ENCODE measurements at places on chromosomes 1 and 21.

GRCh38 chr21:38950435-38951094 is 144.8 kb downstream of the ETS2 start:
- no peak for DNase-seq

DNA sequence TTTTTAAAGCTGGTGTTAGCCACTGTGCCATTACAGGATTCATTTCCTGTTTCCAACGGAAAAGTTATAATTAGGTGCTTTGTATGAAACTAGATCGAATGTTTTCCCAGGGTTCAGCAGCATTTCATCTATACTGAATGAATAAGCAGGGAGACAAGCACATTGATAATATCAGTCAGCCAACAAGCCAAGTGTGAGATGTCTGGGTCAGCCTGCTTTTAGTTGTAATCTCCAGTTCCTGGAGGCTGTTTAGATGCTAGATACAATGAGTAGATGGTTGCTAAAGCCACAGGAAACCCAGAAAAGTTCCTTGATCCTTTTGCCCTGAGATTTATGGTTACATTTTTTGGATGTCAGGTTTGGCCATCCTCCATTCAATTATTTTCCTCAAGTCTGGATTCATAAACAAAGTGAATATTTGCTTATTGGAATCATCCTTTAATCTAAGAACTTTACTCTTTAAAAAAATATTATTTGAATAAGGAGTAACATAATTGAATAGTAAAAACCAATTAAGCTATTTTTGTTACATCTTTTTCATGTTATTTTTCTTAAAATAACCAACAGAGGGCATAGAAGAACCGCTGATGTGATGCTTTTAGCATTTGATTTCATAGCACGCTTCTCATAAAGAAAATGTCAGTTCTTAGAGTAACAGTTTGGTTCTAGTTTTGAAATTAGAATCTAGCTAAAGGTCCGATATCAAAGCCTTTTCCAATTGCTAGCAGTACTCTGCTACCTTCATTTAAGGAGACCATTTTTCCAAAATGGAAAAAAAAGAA is 76.6 kb downstream of the HSPA13 start:
- peak; percentile 31 for DNase-seq

DNA sequence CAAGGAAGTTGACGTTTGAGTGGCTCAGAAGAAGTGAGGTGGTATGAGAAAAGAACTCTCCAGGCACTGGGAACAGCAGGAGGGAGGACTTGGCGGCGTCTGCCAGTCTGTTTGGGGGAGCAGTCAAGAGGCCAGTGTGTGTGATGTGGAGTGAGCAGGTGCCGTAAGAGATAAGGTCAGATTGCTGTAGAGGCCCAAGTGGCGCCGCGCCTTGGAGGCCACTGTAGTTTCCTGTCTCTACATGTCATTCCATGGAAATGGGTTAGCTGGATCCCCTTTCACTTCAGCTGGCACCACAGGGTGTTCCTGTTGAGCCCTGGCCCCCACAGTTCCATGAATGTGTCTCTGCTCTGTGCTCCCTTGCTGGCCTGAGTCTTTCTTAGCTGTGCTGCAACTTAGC is 35.5 kb upstream of the PTPRF start:
- DNase-seq: no peak

GRCh38 chr1:188432427-188432826 is 1603.7 kb downstream of the PLA2G4A start:
- DNase-seq: no peak

GRCh38 chr1:81681601-81682266 is 119.0 kb upstream of the ADGRL2 start:
- DNase-seq: no peak

DNA sequence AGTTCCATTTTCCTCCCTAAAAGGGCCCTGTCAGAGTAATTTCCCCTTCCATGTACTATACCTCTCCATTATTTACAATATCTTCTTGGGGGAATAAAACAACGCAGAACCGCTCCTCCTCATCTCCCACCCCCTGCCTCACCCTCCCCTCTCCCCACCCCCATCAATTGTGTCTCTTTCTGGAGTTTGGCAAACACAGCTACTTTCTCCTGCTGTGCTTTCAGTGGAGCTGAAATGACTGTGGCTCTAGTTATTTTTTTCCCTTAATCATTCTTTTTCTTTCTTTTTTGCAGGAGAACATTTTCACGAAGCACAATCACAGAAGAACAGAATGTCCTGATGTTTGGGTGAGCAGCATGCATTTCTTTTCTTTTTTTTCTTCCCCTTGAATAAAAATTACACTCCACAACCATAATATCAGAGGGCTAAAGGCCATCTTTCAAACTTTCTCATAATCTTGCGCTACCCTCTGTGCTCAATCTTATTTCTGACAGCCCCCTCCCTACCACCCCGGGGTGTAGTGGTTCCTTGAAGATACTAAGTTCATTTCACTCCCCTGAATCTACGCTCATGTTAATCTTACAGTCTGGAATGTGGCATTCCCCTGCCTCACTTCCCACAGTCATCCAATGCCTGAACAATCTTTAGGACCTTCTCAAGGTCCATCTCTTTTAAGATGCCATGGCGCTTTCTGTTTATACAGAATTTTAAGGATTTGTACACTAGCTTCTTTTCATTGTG is 8.8 kb upstream of the PLXNA2 start:
- DNase-seq: no peak

DNA sequence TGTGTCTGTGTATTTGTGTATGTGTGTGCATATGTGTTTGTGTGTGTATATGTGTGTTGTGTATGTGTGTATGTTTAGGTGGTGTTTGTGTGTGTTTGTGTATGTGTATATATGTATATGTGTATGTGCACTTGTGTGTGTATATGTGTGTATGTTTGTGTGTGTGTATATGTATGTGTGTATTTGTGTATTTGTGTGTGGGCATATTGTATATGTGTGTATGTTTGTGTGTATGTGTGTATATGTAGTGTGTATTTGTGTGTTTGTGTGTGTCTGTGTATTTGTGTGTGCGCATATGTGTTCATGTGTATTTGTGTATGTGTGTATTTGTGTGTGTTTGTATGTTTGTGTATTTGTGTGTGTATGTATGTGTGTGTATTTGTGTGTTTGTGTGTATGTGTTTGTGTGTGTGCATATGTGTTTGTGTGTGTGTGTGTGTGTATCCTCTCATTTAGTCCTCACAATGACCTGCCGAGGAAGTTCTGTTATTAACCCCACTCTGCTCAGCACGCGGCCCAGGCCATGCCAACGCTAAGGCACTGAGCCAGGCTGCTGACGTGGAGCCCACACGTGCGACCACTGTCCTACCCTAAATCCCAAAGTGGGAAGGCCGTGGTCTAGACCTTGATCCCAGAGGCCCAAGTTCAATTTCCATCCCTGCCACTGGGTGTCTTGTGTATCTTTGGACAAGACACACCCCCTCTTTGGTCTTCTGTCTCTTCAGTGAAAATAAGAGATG is 43.2 kb upstream of the TMEM51 start:
- DNase-seq: peak; percentile 58

DNA sequence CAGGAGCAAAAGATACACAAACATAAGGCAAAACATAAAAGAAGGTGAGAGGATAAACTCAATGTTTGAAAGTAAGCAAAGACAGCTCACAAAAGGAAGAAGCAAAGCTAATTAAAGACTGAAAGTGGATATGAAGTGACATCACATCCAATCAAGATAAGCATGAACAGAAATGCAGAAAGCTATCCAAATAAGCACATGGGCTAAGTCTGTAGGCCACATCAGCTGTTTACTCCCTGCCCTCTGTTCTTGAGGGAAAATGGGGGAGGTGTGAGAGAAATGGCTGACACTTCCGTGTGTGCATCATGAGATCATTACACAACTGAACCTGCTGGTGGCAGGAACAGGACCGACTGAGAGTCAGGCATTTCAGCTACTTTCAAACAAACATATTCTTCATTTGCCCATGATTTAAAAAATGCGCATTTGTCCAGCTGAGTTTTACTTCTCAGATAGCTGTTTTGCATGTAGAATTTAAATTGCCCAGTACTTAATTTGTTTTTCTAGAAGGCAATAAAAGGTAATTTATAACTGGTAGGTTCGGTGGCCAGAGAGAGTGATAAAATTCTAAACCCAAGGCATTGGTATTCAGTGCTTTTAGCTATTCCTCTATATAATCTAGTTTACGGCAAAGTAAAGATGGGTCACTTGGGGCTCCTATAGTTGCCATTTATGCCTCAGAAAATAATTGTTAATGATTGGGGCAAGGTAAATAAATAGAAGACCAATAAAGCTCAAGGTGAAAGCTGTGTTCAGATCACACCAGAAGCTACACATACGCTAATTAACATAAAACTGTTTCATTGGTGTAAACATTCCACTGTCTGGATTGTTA is 27.2 kb upstream of the MAN1A2 start:
- peak; percentile 71 for DNase-seq

- no peak for DNase-seq
Observed at GRCh38 chr1:7555391-7556185, 215.5 kb upstream of the VAMP3 start.

GRCh38 chr1:5981009-5981380 is 11.2 kb downstream of the NPHP4 start:
- DNase-seq: no peak

DNA sequence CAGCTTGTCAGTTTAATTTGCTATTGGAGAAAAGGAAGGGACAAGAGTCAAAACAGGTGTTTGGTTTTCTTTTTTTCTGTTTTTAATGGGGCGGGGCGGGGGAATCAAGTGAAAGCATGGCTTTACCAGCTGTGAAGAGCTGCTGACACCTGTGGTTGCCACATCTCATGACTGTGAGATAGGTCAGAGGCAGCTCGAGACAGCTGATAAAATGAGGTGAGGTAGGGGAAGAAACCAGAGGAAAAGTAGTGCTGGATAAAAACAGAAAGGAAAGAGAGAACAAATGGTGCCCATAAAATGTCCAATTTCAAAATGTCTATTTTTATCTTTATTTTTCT is 272.3 kb downstream of the NEGR1 start:
- no peak for DNase-seq

- DNase-seq: no peak
Observed at GRCh38 chr21:37364722-37365121, 1.9 kb upstream of the DYRK1A start.

Measured in mesendoderm (in vitro differentiated cells).